ENCODE measurements at places on chromosomes 7 and 10.

DNA sequence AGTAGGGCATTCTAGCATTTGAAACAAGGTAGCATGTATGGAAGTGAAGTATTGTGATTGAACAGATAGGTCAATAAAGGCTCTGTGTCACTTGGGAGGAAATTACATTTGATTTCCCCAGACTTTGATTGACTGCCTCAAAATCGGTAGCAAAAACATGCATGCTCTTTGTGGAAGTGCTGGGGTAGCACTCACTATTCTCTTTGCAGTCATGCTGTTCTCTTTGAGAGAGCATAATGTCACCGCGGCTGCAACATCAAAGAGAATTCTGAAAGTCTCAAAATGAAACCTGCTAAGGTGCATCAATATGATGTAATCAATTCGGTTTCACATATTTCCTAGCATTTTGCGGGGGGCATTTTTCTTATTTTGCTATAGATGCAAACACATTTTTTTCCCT is 64.2 kb downstream of the ARMC3 start:
- DNase-seq = no peak

GRCh38 chr7:122092964-122093797 is 50.9 kb downstream of the AASS start:
- DNase-seq = peak; percentile 73

GRCh38 chr7:76002139-76002538 is 7.7 kb upstream of the TMEM120A start:
- DNase-seq = no peak

DNA sequence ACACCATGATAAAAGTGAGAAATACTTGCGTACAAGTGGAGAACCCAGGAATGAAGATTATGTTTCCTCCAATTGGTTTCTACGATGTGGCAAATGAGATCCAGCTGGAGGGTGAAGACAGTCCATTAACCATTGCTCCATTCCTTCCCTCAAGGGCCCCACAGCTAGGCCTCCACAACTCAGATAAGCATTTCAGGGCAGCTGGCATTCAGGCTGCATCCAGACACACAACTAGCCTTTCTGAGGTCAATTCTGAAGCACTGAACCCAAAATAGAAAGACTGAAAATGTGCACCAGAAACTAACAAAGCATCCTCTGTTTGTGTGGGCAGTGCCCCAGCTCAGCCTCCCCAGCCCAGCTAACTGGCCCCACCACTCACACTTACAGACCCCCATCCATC is 94.8 kb downstream of the GSAP start:
- DNase-seq = no peak

GRCh38 chr7:157033483-157034473 is 23.3 kb upstream of the MNX1 start:
- no peak for DNase-seq

- no peak for DNase-seq
Measured at GRCh38 chr7:36874041-36874440, 149.7 kb upstream of the AOAH start.

DNA sequence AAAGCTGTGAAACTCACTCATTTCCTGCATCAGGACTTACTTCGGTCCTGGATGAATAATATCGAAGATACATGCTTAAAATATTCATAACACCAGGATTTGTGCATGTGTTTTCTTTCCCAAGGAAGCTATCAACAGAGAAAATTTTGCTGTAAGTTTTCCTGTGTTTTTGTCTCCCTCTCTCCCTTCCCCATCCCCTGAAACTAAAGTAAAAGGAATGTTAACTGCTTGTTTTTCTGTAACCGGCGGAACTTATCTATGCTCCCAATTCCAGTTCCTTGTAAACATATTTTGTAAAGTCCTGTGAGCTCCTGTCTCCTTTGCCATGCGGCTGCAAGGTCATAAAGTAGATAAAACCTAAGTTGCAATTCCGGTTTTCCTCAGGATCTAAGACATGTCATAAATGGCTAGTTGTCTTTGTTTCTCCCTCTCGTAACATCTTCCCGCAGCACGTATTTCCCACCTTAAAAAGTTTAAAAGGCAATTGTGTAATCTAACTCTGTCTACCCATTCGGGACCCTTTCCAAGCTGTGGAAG is 79.0 kb upstream of the POM121L12 start:
- DNase-seq = no peak

GRCh38 chr7:12475362-12476063 is 71.8 kb upstream of the VWDE start:
- DNase-seq = no peak

DNA sequence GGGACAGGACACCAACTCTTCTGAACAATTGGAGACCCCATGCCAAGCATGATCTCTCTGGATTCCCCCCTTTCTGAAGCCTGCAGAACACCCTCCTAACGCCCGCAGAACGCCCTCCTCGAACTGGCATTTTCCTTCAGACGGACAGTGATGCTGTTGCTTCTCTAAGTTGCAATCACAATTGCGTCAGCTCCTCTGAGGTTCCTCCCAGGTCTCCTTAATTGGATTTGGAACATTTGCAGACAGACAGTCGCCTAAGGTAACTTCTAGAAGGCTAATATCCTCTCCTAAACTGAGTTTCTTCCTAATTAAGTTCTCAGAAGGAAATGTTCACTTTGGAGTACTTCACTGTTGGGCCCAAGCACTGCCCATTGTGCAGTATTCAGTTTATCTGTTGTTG is 20.5 kb upstream of the SERPINE1 start:
- no peak for DNase-seq

- DNase-seq = no peak
Measured at GRCh38 chr7:16667355-16667754, 21.4 kb downstream of the BZW2 start.

- no peak for DNase-seq
Measured at GRCh38 chr10:9379183-9379582, 1324.7 kb downstream of the GATA3 start.

DNA sequence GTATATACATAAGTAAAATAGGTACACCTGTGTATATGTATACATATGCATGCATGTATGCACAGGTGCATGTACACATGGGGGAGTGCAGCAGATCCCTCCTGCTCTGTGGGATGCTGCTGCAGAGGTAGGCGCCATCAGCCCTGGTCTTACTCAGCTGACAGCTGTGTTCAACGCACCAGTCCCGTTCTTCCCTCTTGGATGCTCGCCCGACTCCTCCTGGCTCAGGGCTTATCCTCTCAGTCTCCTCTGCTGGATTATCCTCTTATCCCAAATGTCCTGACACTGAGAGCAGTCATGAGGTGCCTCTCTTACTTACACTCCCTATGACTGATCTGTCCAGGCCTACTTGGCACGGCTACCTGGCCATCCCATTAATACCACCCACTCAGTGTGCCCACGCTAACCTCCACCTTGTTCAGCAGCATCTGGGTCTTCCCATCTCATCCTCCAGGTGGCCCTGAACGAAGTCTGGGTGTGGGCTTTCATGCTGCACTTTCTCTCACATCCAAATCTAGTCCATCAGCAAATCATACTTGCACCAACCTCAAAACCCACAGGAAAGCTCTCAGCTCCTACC is 357.1 kb downstream of the TCERG1L start:
- no peak for DNase-seq

GRCh38 chr7:94314413-94315410 is 80.0 kb upstream of the COL1A2 start:
- DNase-seq = no peak

GRCh38 chr10:69494626-69495558 is 43.6 kb downstream of the TSPAN15 start:
- no peak for DNase-seq

GRCh38 chr10:94232711-94233383 is 129.9 kb downstream of the NOC3L start:
- DNase-seq = no peak

- DNase-seq = no peak
Measured at GRCh38 chr7:123729218-123729578, 19.6 kb downstream of the WASL start.

All from keratinocyte (primary cell).